ENCODE measurements at places on chromosomes 7 and 10.

- DNase-seq, result no peak
Measured at GRCh38 chr7:107059468-107059867, 15.0 kb downstream of the PRKAR2B start.

DNA sequence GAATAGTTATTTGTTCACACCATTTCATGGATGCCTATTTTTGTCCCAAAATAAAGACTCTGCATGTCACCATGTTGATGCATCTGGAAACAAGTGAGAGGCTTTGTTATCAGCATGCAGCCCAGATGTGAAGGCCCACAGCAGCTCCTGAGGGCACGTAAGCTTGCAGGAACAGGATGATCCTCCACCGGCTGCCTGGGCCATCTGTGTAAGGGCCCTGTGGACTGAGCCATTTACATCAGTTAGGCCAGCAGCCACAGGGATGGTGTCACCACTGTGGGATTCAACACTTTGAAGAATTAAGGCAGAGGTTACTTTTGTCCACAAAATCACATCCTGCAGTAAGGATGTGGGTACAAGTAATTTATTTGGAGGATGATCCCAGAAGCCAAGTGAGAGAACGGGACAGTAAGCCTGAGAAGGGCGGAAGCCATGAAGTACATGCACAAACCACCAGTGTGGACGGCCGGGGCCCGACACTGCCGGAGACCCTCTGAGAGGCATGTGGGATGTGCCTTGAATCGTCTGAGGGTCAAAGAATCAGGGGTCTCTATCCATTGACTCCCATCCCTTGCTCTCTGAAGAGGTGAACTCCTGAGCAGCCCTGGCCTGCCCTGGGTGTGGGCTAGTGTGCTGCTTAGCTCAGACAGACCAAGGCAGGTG lies 609.7 kb downstream of the DNAJB6 start:
- no peak for DNase-seq

- DNase-seq, result no peak
Measured at GRCh38 chr7:113764401-113765035, 154.3 kb downstream of the PPP1R3A start.

DNA sequence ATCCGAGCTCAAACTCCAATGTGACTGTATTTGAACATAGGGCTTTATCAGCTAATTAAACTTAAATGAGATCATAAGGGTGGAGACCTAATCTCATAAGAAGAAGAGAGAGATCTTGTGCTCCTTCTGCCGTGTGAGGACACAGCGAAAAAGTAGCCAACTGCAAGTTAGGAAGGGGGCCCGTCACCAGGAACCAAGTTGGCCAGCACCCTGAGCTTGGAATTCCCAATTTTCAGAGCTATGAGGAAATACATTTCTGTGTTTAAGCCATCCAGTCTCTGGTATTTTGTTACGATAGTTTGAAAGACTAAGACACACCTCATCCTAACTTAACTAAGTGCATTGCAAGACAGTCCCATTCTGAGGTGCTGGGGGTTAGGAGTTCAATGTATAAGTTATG lies 14.1 kb upstream of the WDR86 start:
- DNase-seq, result no peak

GRCh38 chr10:110455446-110455845 lies 42.3 kb upstream of the DUSP5 start:
- no peak for DNase-seq

Measured in H7 (cell line).